ENCODE measurements at places on chromosomes 5 and 9.

GRCh38 chr5:180525399-180525798 is 31.2 kb downstream of the CNOT6 start:
- DNase-seq: no peak

GRCh38 chr9:26341545-26341944 is 551.1 kb downstream of the CAAP1 start:
- no peak for DNase-seq

- DNase-seq: no peak
These were observed 129.1 kb downstream of the PDZD2 start for GRCh38 chr5:31768046-31768445.

DNA sequence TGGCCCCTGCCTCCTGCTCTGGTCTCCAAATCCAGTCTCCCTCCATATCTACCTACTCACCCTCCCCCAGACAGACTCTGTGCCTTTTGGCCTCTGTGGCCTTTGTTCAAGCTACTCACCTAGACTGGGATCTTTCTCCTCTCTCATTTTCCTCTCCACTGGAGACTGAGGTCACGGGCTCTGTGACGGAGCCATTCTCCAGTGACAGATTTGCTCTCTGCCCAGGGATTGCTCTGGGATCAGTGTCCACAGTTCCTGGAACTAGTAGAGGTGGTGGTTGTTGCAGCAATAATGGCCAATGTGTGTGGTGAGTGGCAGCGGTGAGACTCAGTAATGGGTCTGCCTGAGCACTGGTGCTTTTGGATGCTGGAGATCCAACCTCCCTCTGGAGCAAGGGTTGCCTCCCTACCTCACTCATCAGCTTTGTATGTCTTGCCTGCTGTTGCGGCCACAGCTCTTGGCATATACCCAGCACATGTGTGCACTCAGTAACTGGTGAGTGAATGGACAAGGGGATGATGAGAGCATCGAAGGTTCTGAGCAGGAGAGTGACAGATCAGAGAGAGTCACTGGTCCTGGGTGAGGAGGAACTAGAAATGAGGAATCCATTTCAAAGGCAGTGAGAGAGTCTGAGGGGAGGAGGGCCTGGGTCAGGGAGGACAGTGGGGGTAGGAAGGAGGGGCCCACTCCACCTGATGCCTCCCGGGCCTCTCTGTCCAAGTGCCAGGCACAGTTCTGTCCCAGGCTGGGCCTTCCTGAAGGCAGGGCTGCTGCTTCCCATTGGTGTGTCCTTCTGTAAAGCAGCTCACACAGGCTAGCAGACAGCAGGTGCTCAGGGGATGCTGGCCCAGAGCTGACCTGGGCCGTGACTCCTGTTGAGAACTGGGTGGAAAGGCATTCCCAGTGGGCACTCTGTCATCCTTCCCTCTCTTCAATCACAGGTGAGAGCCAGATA is 96.5 kb upstream of the PITX1 start:
- no peak for DNase-seq

GRCh38 chr9:19464764-19465585 is 56.2 kb downstream of the ACER2 start:
- DNase-seq: peak; percentile 66

- no peak for DNase-seq
These were observed 159.4 kb downstream of the ARHGAP26 start for GRCh38 chr5:142929587-142929986.

DNA sequence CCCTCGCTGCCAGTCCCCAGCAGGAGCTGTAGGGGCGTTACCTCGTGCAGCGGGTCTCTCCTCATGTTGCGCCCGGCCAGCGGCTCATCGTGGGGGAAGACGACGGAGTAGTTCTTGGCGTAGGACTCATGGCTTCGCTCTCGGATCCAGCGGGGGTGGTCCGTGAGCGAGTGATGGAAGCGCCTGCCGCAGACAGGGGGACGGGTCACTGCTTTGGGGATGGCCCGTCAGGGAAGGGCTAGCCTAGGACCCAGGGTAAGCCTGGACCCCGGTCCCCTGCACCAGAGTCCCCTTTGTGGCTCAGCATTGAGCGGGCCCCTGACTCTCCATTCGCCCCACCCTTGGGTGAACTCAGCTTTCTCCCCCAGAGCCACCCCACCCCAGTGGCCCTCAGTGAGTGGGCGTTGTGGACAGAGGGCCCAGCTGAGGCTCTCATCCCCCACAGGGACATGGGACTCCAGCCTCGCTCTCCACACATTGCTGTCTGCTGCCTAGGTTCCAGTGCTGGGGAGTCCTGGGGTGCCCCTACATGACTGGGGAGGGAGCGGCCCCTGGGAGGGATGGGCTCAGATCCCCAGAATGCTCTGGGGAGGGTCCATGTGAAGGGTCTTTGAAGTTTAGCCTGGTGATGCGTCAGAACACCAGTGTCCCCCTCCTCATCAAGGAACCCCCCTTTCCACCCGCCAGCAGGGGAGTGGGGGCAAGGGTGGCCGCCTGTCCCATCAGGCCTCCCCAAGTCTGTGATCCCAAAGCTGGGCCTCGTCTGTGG is 29.7 kb downstream of the SARDH start:
- DNase-seq: no peak

DNA sequence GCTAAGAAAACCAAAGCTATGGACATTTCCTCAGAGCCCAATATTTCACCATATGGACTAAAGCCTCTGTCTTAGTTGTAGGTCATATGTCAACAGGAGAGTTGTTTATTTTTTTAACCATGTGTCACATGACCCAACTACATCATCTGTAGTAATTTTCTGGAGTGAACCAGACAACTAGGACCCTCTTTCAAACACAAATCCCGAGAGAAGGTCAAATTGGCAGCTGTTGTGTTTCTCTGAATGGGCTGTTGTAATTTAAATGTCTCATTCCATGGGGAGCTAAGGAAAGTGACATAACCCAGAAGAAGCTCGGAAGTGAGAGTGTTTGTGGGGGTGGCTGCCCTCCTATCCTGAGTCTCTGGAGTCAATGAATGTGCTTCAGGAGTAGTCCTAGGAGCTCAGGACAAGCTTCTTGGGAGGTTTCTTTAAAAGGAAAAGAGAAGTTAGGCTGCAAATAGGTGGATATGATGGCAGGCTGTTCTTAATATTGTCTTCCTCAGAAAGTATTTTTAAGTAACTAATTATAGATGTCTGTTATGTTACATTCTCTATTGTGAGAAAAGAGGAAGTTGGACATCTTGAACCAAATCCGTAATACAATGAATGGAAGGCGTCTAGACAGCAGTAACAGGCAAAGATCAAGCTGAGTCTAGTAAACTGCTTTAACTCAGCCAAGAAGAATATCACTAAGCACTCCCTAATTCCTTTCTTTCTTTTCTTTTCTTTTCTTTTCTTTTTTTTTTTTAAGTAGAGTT is 50.1 kb downstream of the TMEM167A start:
- no peak for DNase-seq

GRCh38 chr5:51821697-51822096 is 438.4 kb downstream of the ISL1 start:
- DNase-seq: no peak

DNA sequence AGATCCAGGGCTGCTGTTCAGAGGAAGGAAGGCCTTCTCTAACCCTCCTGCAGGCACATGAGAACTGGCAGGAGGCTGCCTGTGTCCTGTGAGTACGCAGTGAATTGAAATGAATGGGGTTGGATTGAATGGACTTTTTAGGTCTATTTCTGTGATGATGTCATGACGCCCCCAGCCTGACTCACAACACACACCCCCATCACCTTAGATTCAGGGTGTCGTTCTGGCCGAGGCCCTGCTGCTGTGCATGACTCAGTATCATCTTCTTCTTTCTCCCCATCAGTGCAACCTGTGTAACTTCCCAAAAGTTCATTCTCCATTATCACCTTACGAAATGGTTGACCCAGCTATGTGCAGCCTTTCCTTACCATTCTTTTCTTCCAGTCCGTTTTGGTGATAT is 5.4 kb downstream of the PCAT7 start:
- DNase-seq: no peak

- no peak for DNase-seq
These were observed 109.6 kb downstream of the BAAT start for GRCh38 chr9:101274971-101275768.

- DNase-seq: no peak
These were observed 401.4 kb downstream of the TMEM161B start for GRCh38 chr5:87867281-87867680.

DNA sequence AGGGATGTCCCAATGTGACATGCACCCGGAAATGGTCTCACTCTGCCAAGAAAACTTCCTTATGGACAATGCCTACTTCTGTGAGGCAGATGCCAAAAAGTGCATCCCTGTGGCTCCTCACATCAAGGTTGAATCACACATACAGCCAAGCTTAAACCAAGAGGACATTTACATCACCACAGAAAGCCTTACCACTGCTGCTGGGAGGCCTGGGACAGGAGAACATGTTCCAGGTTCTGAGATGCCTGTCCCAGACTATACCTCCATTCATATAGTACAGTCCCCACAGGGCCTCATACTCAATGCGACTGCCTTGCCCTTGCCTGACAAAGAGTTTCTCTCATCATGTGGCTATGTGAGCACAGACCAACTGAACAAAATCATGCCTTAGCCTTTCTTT is 37.6 kb upstream of the CCDC152 start:
- DNase-seq: no peak

GRCh38 chr5:112933651-112934365 is 11.8 kb upstream of the REEP5 start:
- no peak for DNase-seq

- peak; percentile 66 for DNase-seq
These were observed 106.1 kb upstream of the CPEB4 start for GRCh38 chr5:173781816-173782670.

GRCh38 chr5:35269006-35269405 is 38.7 kb upstream of the PRLR start:
- no peak for DNase-seq

GRCh38 chr5:144567421-144567780 is 396.7 kb downstream of the KCTD16 start:
- DNase-seq: no peak

DNA sequence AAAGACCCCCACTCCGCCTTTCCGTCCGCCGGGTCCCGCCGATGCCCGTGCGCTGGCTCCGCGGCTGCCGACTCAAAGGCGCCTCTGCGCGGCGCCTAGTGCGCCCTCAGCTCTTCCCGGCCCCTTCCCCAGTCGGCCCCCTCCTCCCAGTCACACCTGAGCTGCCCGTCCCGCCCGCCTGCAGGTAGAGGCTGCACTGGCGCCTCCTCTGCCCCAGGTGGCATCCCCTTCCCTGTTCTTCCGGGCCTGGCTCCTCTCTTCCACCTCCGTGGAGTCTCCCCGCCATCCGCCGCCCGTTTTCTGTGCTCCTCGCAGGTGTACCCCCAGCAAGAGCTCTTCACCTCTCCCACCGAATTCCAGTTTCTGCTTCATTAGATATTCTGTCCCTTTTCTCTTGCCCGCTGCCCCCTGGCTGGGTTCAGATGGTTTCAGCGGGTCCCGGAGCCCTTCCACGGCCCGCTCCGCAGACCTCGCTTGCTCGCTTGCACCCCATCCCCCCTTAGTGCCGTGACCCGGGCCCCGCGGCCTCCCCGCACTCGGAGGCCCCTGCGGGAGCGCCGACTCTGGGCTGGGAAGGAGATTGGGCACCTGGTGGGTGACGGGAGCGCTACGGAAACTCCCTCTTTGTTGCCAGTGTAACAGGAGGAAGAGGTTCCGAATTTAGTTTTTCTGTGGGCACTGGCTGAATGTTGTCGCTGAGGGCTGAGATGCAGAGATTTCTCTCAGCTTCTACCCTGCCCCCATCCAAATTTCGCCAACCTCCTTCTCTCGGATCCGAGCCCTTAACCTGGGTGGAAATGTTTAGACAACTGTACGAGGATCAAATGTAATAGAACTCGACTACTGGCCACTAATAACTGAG is 809 bp downstream of the SLC44A1 start:
- peak; percentile 25 for DNase-seq

GRCh38 chr5:95619514-95620029 is 315 bp upstream of the GPR150 start:
- no peak for DNase-seq

DNA sequence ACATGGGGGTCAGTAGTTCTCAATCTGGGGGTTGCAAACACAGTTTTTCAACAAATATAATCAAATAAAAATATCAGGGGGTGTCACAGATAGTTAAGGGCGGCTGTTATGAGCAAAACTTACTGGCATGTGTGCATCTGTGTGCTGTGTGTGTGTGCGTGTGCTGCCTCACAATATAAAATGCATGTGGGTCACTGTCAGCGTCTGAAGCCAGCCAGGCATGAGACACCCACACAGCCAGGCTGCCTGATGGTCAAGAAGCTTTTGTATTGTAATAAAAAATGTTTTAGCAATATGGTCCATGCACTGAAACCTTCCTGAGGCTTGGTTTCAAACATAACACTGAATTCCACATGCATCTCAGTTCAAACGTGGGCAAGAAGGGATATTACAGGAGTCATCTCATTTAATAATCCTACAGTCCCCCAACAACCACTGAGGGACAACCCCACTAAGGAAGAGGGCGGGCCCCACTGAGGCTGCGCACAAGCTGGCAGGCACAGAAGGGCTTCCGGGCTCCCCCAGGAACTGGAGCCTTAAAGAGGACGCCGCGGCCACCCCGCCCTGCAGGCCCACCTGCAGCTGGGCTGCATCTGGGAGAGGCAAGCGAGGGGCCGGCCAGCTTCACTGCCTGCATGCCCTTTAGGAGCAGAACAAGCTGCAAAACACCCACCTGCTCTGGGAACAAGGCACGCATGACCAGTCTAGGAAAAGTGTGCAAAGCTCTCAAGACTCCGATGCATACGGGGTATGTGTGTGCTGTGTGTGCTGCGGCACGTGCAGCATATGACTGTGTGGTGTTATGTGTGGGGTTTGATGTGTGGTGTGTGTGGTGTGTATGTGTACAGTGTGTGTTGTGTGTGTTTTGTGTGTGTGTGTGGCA is 14.1 kb downstream of the SEMA4D start:
- DNase-seq: peak; percentile 59
